ENCODE measurements at places on chromosomes 11 and 22.

DNA sequence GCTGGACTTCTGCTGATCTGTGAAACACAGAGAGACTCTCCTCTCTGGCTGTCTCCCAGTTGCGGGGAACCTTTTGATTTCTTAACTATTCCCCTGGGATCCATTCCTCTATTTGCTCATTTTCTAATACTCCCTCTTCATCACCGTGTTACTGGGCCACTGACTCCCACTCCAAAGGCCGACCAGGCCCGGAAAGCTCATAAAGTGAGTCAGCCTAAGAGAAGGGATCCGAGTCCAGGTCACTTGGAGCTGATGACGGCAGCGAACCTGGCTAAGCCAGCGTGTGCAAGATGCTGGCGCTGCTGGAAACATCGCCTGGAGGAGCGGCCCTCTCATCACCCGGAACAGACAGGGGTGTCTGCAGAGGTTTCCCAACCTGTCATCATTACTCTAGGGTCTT is 112.8 kb downstream of the FBXO7 start:
- DNase-seq: no peak

- no peak for DNase-seq
These were observed 249.1 kb downstream of the MIAT start for GRCh38 chr22:26906464-26906863.

DNA sequence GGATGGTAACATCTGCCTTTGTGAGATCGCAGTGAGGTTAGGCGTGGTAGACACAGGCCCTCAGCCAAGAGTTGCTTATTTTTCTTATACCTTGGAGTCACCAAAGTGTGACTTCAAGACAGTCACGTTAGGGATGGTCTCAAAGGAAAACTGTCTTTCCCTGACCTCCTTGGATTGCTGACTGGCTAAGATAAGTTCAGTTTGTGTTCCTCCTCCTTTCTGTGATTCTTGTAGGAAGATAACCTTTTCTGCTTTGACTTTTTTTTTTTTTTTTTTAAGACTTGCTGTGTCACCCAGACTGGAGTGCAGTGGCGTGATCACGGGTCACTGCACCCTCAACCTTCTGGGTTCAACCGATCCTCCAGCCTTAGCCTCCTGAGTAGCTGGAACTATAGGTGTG is 23.1 kb downstream of the TAB1 start:
- no peak for DNase-seq

GRCh38 chr22:30752771-30753170 is 58.1 kb downstream of the OSBP2 start:
- DNase-seq: no peak

DNA sequence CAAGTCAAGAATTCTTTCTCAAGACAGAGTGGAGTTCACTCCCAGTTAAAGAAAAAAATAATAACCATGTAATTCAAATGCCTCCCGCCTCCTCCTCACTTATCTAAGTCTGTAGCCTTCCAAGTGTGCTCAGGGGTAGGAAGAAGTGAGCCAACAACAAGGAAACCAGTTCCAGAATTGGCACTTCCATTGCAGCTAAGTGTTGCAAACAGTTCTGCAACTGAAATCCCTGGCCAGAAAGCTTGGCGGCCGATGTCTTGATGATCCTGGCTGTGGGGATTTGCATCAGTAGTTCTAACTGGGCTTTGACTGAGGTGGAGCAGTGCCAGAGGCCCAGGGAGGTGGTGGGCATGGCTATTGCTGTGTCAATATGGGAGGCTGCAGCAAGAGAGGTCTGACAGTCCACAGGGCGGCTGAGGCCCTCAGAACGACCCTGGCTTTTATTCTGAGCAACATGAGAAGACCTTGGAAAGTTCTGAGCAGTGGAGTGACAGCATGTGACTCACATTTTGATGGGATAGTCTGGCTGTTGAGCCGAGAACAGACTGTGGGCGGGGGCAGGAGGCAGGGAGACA is 19.2 kb downstream of the DHCR7 start:
- DNase-seq: no peak

- DNase-seq: no peak
These were observed 49.9 kb upstream of the GRK3 start for GRCh38 chr22:25514436-25515180.

GRCh38 chr11:129945373-129945772 is 50.0 kb upstream of the NFRKB start:
- no peak for DNase-seq

DNA sequence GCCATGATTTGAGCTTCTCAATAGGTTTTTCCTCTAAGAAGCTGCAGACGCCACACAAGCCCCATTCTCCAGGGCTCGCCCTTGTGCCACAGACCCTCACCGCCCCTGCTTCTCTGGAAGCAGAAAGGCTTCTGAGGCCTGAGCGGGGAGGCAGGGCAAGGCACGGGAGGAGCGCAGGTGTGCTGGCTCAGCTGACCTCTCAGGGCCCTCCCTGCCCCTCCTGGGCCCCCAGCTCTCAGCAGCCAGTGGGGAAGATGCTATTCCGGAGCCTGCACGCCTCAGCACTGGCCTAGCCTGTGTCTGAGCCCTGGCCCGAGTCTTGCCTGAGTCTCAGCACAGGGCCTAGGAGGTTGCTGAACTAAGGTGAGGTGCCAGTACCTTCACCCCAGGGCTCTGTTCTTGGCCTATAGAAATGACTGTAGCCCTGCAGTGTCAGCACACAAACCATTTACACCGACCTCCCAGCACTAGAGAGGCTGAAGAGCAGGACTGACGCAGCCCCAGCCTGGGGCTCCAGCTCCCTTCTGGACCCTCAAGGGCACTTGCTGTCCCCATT is 47.1 kb upstream of the LMO1 start:
- no peak for DNase-seq

- no peak for DNase-seq
These were observed 20.1 kb upstream of the TMEM191C start for GRCh38 chr22:21446827-21447690.

GRCh38 chr11:97079244-97079643 is 689.4 kb downstream of the JRKL start:
- DNase-seq: peak; percentile 17

GRCh38 chr11:96091476-96091875 is 167.6 kb upstream of the MTMR2 start:
- DNase-seq: no peak

- no peak for DNase-seq
These were observed 470.5 kb upstream of the CADM1 start for GRCh38 chr11:115974703-115975102.

- no peak for DNase-seq
These were observed 116.9 kb downstream of the ATXN10 start for GRCh38 chr22:45788522-45788921.

GRCh38 chr11:27039873-27040272 is 742 bp upstream of the BBOX1 start:
- no peak for DNase-seq

GRCh38 chr11:68980776-68981065 is at the start of gene MRGPRD:
MRGPRD (minus strand) TSS chr11:68980986; CDS start chr11:68980986, 0 bp downstream.
- no peak for DNase-seq

GRCh38 chr11:36750349-36750748 is 152.3 kb upstream of the RAG2 start:
- DNase-seq: no peak

DNA sequence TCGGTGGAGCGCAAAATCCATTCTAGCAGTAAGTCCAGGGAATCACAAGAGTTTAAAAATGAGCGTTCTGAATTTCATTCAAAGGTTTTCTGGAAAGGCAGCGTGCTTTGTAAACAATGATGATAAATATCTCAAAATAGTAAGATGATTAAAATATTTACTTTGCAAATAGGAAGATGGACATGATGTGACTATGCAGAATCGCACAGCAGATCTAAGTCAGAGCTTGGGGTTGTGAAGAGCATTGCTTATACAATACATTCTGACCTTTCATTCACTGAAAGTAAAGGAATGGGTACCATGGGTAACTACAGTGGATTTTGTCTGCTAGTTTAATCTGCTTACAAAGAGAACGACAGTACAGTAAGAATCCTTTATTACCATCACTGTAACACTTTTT is 77.5 kb downstream of the PPP6R3 start:
- DNase-seq: no peak

DNA sequence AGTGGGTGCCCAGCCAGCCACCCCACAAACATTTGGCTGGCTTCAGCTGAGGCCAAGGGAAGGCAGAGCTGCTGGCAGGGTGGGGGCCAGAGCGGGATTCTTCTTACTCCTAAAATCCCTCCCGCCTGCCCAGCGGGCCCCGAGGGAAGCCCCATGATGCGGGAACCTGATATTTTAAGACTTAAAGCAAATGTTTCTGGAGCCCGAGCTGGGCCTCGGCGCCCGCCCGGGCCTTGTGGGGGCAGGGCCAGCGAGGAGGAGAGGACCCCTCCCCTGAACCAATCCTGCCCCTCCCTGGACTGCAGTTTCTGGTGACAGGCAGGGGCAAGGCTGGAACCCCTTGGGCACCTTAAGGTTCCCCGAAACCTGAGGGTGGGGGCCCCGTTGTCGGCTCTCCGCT is 17.2 kb downstream of the GP1BB start:
- DNase-seq: no peak

DNA sequence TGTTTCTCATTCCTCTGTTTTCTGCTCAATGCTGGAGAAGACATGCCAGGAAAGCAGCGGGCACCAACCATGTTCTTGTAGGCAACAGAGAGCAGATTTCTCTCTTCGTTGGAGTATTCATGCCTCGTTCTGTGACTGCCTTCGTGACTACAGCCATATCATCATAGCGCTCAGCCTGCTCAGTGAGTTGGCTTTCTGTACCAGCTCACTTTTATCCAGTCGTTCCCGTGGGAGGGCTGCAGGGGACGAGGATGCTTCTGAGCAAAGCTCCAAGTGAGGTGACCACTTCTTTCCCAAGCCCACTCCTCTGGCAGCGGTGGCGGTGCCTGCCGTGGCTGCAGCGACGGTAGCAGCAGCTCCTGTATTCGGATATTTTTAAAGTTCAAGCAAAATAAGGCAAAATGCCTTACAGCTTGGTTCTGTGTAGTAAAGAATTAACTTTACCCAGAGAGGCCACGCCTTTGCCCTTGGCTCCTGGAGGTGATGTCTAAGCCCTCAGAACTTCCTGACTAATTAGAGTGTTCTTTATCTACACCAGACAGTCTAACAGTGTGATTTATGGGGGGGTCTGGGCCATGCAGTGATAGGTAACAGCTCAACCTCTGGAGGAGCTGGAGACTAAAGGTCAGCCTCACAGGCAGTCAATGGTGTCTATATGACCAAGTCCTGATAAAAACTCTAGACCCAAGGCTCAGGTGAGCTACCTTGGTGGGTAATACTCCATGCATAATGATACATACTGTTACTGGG is 35.3 kb downstream of the LDHAL6A start:
- DNase-seq: no peak

DNA sequence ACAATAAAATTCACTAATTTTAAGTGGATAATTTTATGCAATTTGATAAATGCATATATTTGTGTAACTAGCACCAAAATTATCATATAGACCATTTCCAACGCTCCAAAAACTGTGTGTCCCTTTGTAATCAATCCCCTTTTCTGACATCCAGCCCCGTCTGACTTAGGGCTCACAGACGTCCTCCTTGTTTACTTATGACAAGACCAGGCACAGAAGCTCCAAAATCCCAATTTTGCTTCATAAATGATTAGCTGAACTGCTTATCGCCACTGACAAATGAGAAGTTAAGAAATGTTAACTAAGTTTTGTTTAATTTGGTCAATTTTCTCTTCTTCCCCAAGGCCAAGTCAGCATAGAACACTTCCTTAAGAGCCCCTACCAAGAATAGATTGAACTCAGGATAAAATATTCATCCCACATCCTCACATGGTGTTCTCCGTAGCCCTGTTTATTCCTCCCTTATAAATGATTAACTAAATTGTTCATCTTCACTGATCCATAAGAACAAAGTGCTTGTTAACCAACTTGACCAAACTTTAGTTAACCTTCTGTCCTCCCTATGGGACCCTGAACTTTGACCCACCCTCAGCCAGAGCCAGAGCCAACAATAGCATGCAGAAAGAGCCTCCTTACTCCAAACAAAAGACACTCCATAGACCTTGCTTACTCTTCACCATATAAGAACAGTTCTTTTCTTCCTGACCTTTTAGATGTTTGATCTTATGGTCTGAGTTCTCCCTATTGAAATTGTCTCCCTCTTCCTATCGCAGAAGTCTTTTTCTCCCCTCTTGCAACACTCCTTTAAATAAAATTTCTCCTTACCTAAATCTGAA is 30.8 kb upstream of the GLYAT start:
- DNase-seq: no peak

GRCh38 chr22:23383491-23384361 is 196.4 kb downstream of the IGLL1 start:
- no peak for DNase-seq

- DNase-seq: no peak
These were observed 105.6 kb upstream of the NAV2 start for GRCh38 chr11:19606856-19607655.

GRCh38 chr22:18971321-18971751 is 35.2 kb upstream of the PRODH start:
- DNase-seq: no peak

DNA sequence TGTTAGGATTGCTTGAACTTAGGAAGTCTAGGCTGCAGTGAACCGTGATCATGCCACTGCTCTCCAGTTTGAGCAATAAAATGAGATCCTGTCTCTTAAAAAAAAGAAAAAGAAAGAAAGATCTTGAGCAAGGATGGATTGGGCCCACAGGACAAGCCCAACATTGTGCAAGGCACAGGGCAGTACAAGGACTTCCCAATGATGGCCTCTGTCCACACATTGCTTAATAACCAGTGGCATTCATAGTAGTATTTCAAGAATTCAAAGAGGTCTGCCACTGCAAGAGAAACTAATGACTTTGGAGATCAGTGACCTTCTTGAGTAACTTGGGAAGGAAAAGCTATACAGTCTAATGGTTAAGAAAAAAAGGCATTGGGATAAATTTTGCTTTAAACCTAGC is 44.6 kb downstream of the SEZ6L start:
- no peak for DNase-seq

- no peak for DNase-seq
These were observed 55.7 kb downstream of the CD82 start for GRCh38 chr11:44621140-44621681.

- DNase-seq: no peak
These were observed 180.0 kb downstream of the MAML2 start for GRCh38 chr11:96162816-96163499.

- no peak for DNase-seq
These were observed 38.2 kb upstream of the NARS2 start for GRCh38 chr11:78612721-78613377.

GRCh38 chr11:121649798-121650197 is 197.0 kb upstream of the SORL1-AS1 start:
- DNase-seq: no peak

DNA sequence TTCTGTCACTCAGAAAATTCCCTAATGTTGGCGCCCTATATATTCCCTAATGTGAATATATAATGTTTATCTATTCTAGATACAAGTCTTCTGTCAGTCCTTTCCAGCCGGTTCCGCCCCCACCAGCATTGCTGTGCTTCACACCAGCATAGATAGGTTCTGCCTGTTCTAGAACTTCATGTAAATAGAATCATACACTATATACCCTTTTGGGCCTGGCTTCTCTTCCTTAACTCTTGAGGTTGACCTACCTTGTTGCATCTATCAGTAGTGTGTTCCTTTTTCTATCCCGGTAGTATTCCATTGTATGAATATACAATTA is 34.6 kb downstream of the OTOG start:
- no peak for DNase-seq

GRCh38 chr11:4713241-4713640 is 8.7 kb downstream of the MMP26 start:
- no peak for DNase-seq
